CD4-positive, alpha-beta T cell treated with Interleukin-15 for 4 hours (primary cell): ENCODE measurements at places on chromosomes 4 and X.

- no peak for DNase-seq
Observed at GRCh38 chr4:87895964-87896621, 63.3 kb downstream of the MEPE start.

DNA sequence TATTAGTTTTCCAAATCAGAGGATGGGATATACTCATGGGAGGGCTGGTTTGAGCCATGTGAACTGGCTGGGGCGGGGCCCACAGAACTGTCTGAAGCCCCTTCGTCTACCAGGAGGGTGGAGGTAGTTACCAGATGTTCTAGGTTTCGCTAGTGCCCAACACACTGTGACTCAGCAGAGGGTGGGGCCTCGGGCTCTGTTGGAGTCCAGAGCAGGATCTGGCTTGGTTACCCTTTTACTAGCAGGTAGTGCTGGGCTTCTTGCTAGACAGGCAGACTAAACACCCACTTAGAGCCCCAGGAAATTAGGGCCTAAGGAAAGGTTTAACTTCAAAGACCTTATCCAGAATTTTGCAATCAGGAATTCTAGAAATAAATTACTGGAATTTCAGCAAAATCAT lies 56.2 kb upstream of the CHRDL1 start:
- no peak for DNase-seq

DNA sequence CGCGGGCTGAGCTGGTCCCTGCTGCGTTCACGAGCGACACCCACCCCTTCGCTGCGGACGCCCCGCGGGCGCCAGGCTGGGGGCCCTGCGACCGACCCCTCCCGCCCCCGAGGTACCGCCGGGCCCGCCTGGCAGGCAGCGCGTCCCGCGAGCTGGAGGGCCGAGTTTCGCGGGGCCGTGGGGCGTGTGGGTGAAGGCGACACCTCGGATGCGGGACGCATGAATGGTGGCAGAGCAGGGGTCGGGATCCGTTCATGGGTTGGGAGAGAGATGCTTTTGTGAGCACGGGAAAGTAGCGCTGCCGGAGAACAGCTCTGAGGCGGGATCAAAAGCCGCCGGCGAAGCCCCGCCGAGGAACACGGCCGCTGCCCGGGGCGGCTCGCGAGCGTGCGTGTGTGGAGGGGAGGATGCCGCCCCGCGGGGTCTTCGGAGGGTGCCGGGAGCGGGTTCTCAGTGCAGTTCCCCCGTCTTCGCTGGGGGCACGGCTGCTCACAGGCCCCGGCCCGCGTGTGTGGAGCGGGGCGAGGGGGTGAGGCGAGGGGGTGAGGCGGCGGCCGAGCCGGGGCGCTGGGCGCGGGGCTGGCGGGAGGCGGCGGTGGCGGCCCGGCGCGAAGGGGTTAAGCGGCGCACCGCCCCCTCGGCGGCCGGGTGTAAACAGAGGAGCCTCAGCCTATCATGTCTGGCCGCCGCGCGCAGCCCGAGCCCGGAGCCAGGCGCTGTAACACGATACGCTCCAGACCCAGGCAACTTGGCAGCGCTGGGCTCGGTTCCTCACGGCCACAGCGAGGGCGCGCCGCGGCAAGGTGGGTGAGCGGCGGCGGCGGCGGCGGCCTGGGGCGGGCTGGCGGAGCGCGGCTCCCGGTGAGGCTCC lies 205.3 kb downstream of the TENM3 start:
- DNase-seq = no peak

DNA sequence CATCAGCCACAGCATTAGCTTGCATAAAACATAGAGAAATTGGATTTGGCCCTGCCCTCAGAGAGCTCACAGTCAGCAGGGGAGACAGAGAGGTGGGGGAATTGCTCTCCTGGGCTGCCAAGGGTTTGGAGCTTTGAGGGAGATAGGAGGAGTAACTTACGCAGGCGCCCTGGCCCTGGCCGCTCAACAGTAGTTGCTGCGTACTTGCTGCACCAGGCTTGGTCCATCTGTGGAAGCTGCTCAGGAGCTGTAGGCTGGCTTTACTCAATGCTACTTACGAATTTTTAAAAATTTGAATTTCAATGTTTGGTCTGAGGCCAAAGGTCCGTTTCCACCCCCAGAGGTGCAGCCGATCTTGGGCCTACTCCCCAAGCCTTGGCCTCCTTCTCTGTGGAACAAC lies 83.3 kb downstream of the CPZ start:
- no peak for DNase-seq

DNA sequence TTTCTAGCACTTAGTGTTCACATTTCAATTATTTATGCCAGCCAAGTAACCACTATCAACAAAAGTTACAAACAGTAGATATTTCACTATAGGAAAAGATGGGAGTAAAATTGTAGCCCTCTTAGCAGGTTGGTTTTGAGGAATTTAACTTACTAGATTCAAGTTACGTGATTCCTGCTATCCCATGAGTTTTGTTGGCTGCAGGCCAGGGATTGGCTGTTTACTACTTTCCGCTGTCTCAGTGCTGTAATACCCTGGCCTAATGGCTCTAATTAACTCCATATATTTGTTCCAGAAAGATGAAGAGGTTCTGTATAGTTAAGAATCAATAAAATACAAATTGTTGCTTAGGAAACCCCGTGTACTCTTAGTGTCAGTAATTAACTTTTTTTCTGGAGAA lies 55.5 kb upstream of the MAGED1 start:
- no peak for DNase-seq

DNA sequence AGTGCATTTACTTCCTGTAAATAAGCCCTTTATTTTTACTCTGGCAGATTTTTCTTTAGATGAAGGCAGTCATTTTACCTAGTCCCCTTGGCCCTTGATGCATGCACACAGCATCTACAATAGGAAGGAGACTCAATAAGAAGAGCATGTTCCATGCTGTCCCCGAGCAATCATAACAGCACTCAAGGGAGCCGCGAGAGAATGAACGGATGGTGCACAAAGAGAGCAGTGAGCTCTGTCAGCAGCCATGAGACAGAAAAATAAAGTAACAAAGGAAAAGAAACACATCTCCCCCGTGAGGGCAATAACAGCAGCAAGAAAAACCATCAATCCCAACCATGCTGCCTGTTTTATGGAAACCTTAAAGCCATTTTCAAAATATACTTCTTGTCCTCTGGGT lies 11.9 kb downstream of the SMIM31 start:
- no peak for DNase-seq

- DNase-seq = no peak
Observed at GRCh38 chrX:121244511-121244910, 197.1 kb downstream of the GLUD2 start.

DNA sequence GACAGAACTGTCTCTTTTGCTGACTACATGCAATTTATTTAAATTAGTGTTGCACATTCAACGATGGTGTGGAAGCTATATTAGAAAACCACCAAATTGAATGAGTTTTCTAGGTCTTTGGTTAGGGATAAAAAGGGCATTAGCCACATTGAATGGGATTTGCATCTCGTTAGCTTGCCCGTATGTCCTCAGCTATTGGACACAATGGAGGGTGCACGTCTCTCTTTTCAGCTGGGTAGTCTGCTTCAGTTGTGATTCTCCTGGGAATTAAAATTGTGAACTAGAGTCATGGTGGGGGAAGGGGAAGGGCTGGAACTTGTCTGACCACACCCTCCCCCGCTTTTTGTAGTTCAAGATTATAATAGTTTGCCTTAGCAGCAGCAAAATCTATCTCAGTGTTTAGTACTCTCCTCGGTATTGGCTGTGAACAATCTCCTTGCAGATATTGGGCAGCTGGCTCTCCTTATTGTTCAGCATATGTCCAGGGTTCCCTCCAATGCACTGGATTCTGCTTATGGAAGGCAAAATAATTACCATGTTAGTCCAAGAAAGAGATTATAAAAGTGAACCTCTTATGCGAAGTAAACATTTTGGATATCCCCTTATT lies 23.3 kb downstream of the TRIM2 start:
- DNase-seq = no peak
